Smooth muscle cell of the coronary artery (primary cell): ENCODE measurements at places on chromosomes 2 and 18. TPM values are rescaled to one million over a fixed set of nuclear protein-coding genes. Genes with fewer than 3 reads are reported as not detected.

Gene TTN
- total RNA-seq = 0.12 and 0.38 TPM in 2 replicates

Gene ANTXR1
- 48.0 and 90.3 TPM in 2 replicates for total RNA-seq

Gene ECEL1
- total RNA-seq = not detected in 2 replicates

Gene SLC19A3
- total RNA-seq = 0.23 and 2.1 TPM in 2 replicates

Gene POTEJ
- not detected in 2 replicates for total RNA-seq

Gene ABCB11
- total RNA-seq = not detected in 2 replicates

Gene MOGAT1
- not detected in 2 replicates for total RNA-seq

Gene FBXO36
- total RNA-seq = 0.82 and 1.4 TPM in 2 replicates

Gene ACMSD
- total RNA-seq = not detected in 2 replicates

Gene CCBE1
- 7.7 and 31.9 TPM in 2 replicates for total RNA-seq

Gene PKDCC
- total RNA-seq = 28.9 and 147 TPM in 2 replicates

Gene CNGA3
- under 0.01 TPM in 1 of 2 replicates, not detected in the other for total RNA-seq

Gene TFPI
- 80.2 and 87.4 TPM in 2 replicates for total RNA-seq

Gene GKN2
- total RNA-seq = 0.23 TPM in 1 of 2 replicates, not detected in the other

Gene HAAO
- total RNA-seq = 0.38 and 0.47 TPM in 2 replicates

Gene NPAS2
- total RNA-seq = 6.4 and 11.0 TPM in 2 replicates

Gene COL4A3
- total RNA-seq = 7.3 and 8.3 TPM in 2 replicates

Gene TEKT4
- not detected in 2 replicates for total RNA-seq
